ENCODE measurements at places on chromosomes 5 and 9.

DNA sequence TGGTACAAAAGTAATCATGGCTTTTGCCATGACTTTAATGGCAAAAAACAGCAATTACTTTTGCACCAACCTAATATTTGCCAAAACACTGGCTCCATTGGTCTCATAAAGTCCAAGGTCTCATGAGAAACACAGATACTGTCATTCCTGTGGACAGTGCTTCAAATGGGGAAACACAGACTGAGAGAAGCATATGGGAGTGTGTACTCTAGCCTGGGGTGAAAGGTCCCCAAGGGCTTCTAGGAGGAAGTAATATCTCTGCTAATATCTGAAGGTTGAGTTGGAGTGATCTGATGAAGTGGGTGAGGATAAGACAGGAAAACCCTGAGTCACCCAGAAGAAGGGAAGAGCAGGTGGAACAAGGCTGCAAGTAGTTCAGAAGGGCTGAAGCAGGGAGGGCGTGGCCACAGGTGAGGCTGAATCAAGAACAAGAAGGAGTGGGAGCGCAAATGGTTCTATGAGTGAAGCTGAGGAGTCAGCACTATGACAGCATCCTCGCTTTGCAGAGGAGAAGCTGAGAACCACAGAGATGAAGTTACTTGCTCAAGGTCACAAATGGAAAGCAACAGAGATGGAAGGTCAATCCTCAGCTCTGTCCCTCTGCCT, 164.1 kb downstream of the ASTN2 start:
- no peak for DNase-seq

DNA sequence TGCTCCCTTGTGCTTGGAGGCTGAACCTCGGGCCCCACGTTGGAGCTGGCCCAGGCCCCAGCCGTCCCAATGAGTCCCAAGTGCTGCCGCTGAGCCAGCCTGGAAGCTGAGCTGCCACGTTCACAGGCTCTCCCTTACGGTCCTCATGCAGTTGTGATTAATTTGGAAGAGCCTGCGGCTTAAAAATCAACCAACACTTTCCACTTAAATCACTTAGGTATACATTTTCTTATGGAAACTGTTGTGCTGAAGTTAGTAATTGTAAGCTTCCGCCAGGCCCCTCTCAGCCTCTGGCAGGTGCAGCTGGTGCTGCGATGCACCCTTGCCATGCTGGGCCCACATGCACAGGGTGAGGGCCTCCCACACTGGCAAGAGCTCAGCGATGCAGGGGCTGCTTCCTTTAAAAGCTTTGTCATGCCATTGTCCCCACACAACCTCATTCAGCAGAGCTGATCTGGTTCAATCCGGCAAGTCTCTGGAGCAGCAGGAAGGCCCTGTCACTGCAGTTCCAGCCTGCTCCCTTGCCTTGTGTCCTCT, 61.0 kb downstream of the IPPK start:
- DNase-seq, result no peak

DNA sequence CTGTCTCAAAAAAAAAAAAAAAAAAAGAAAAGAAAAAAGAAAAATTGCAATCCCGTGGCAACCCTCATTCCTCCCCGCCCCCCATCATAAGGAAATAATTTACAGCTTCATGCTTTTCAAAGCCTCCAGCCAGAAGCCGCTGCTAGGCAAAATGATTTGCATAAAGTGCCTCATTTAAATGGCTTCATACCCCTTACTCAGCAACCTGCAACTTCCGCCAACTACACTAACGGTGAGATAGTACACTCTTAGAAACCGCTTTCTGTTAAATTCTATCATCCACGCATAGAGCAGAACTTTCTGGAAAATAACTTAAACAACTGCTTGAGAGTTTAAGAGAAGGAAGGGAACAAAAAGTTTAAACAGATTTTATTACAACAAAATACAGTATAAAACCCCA, 17.8 kb downstream of the SERINC5 start:
- DNase-seq, result no peak

GRCh38 chr5:38808666-38809343, 37.0 kb upstream of the OSMR start:
- no peak for DNase-seq

DNA sequence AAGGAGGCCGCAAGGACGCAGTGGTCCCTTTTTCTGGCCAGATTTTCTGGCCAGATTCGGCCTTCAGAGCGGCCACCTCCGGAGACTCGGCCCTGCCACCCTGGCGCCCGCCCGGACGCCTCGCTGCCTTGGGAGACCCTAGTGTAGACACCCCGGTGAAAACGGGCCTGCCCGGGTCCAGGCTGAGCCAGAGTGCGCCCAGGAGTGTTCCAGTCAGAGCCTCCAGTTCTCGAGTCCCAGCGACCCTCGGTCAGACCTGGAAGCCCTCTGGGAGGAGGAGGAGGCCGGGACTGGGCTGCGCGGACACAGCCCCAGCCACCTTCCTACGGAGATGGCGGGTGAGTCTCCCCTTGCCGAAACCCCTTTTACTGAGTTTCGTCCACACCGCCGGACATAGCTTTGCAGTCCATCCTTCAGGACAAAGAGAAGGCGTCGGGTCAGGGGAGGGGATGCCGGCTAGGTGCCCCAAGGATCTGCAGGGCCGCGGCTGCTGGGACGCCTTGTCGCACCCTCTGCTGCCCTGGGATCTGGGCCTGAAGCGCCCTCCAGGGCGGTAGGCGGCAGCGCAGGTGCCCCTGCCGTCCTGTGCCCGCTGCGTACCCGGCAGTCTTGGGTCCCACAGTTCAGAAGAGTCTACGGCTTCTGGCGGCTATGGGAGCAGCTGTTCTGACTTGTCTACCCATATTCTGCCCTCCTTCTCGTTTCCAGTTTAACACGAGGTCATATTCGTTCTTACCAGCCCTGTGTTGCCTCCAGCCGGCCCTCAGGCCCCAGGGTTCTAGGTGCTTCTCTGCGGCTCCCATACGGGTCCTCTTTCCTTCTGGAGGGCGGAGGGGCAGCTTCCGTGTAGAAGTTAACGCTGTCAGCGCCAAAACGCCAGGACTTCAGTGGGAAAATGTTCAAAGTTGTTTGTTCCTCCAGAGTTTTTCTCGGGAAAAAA, 1771.7 kb upstream of the CDH9 start:
- DNase-seq, result no peak

GRCh38 chr5:14417792-14418765, 163.5 kb upstream of the OTULINL start:
- DNase-seq, result no peak

DNA sequence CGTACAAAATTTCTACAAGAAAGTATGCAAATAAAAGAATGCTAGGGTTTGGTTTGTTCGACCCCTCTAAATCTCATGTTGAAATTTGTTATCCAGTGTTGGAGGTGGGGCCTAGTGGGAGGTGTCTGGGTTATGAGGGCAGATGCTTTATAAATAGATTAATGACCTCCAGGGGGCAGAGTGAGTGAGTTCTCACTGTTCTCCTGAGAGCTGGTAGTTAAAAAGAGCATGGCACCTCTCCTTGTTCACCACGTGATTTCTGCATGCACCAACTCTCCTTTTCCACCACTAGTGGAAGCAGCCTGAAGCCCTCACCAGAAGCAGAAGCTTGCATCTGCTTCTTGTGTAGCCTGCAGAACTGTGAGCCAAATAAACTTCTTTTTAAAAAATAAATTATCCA, 50.4 kb upstream of the FAM170A start:
- no peak for DNase-seq

GRCh38 chr5:74927336-74927735, 61.1 kb upstream of the FAM169A start:
- no peak for DNase-seq

Measured in cortex of kidney (tissue), 1 donor.